ENCODE measurements at places on chromosomes 7 and 10.

GRCh38 chr10:121764233-121764942, 163.4 kb downstream of the ATE1 start:
- no peak for DNase-seq

DNA sequence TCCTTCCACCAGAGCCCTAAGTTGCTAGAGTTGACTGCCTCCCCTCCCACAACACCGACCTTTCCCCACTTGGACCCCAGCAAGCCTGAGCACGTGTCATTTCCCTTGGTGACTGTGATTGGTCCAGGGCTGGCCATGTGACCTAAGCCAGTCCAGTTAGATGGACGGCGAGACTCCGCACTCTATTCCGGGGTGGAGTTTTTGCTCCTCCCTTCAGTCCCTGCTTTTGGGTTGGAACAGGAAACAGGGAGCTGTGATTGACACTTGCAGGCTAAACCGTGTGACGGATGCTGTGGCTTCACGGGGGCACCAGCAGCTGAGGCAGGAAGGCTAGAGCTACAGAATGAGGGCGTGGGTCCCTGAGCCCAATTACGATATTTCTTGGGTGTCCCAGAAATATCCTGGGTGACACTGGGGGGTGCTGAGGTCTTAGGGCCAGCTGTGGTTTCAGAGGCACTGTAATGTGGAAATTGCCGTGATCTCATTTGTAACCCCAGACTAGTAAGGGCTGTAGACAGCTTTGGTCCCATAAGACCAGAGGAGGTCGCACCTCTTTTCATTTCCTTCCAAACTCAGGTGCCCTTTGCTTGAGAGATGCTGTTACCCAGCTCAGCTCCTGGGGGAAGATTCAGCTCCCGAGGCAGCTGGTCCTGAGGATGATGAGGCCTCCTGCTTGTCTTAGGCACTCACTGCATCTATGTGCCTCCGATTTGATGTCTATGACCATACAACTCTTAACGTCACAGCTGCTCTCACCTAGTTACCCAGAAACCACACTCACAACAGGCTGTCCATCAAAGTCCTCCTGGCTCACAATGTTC, 102.7 kb upstream of the NPTX2 start:
- DNase-seq: no peak

- DNase-seq: no peak
These were observed 151.2 kb downstream of the TPST1 start for GRCh38 chr7:66356277-66356721.

GRCh38 chr10:44832595-44833390, 78.3 kb upstream of the TMEM72 start:
- DNase-seq: no peak

DNA sequence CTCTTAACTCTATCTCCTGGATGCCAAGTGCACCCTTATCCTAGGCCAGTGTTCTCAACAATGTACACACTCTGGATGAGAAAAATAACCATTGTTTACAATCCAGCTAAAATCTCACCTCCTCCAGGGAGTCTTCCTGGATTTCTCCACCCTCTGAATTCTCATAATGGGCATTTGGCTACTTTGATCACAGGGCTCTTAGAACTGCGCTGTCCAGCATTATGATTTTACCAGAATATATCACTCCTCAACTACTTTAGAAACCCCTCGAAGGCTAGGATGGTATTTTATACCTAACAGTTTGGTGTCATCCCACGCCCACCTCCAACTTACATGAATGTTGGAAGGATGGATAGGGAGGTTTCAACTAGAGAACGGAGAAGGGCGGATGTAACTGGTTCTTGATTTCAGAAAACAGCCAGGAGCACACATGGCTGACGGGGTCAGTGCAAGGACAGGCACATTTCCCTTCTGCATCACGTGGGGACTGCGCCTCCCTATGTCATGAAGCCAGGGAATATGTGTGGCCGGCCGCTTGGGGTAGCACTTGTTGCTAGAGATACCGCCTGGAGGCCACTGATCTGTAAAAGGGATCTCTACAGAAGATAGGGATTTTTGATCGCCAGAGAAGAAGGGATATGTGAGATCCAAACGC, 1.2 kb upstream of the ATP6V0E2 start:
- no peak for DNase-seq

- DNase-seq: no peak
These were observed 36.4 kb upstream of the ELN start for GRCh38 chr7:73991522-73992100.

- DNase-seq: no peak
These were observed 600.4 kb downstream of the KCNMA1 start for GRCh38 chr10:77036993-77037734.

GRCh38 chr7:17845197-17845547, 95.1 kb downstream of the SNX13 start:
- no peak for DNase-seq

DNA sequence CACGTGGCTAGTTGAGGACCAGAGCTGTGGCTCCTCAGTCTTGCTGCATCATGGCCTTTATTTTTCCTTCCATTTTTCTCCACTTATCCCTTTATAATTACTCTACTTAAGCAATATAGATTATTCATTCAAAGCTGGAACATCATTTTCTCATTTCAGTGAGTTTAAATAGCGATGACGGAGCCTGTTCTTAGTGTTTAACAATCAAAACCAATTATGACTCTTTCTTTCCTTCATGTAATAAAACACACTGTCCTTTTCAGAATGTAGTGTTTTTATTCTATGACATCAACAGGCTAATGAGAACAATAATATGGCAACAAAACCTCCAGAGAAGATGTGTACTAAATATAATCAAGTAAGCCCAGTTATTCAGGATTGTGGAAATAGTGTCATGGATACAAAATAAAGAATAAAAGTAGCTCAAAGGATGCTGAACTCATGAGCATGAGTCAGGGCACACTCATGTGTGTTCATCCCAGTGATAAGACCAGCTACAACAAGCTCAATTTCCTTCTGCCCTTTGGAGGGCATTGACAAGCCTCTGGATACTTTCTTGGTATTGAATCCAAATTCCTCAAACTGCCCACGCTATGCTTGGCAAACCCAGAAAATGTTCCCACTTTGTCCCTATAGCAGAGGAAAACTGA, 188.4 kb downstream of the CYP26A1 start:
- DNase-seq: no peak

- no peak for DNase-seq
These were observed 13.9 kb upstream of the OPTN start for GRCh38 chr10:13086056-13086455.

DNA sequence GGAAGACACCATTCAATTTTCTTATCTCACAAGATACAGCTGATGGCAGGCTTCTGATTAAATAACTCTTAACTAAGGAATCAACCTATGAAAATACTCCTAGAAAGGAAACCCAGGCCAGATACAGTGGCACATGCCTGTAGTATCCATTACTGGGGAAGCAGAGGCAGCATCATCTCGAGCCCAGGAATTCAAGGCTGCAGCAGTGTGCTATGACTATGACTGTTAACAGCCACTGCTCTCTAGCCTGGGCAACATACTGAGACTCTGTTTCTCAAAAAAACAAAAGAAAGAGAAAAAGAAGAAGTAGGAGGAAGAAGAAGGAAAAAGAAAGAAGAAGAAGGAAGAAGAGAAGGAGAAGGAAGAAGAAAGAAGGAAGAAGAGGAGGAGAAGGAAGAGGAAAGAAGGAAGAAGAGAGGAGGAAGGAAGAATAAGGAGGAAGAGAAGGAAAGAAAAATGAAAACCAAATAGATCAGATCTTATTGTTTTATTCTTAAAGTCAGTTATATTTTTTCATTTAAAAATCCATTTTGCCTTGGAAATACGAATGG, 18.0 kb downstream of the DPY19L1 start:
- DNase-seq: no peak

DNA sequence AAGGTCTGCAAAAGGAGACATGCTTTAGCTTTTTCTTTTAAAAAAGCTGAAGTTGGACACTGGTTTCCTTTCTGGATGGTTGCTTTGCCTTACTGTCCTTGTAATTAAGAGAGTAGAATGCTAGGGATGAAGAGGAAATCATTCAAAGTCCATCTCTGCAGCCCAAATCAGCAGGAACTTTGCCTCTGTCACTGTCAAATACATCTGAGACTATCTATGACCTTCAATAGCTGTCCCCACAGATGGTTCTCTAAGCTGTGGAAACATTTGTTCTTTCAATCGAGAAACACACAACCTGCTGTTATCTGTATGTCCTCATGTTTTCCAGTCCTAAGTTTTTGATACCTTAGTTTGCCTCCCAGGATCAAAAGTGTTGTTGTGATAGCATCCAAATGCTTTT, 117.5 kb downstream of the SORBS1 start:
- DNase-seq: no peak

DNA sequence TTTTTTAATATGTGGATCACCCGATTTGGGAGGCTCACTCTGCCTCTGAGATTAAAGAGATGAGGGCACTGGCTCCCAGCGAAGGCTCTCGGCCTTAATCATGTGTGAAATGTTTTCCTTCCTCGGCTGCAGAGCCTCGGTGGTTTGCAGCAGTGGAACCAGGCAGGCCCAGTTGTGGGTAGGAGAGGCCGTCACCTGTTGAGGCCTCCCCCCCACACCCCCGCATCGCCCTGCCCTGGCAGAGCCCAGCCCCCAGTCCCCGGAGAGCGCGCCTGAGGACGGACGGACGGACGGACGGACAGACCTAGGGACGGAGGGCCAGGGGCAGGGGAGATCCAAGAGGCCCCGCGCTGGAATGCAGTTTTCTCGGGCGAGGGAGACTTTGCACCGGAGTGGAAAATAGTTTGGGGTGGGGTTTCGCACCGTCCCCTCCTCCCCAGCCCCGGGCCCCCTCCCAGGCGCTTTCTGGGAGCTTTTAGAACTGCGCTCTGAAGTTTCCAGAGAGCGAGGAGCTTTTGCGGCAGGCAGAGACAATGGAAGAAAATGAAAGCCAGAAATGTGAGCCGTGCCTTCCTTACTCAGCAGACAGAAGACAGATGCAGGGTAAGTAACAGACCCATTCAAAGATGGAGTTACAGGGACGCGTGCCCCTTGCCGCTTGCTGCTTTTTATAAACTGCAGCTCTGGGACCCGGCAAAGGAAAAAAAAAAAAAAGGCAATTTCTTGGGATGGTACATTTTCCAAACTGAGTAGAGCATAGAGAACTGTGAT, at the start of gene KIAA1217:
Gene KIAA1217 (plus strand): TSS at position 478 of the 771 bp plus-strand sequence. CDS start 56 bp downstream, at position 534.
- DNase-seq: no peak

DNA sequence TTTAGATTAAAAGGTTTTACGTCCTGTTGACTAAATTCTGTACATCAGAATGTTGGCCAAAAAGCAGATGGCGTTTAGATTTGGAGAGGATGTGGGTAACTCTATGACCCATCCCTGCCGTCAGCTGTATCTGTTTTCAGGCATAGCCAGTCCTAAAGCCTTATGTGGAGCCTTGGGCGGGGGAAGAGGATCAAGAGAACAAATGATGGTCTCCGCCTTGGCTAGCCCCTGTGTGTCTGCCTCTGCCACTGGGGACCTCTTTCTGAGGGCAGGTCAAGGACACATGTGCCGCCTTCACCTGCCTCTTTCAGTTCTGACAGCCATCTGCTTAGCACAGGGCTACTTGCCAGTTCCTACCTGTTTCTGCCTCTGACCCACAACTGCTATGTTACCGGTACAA, 24.1 kb downstream of the PDSS1 start:
- peak; percentile 13 for DNase-seq
